Karpas-422 (cell line): ENCODE measurements at places on chromosomes 16 and 17. TPM values are rescaled to one million over a fixed set of nuclear protein-coding genes. Genes with fewer than 3 reads are reported as not detected.
A peak's percentile ranks its signal among the peaks of the same experiment; 100 is the strongest.

The GPRC5C gene
- total RNA-seq, result not detected in 2 replicates

The CHST6 gene
- total RNA-seq, result not detected in 2 replicates

The RAB11FIP4 gene
- 3.6 and 13.3 TPM in 2 replicates for total RNA-seq

The OR1G1 gene
- total RNA-seq, result not detected in 2 replicates

The PLA2G10 gene
- total RNA-seq, result not detected in 2 replicates

GRCh38 chr16:6642271-6642670, 690.4 kb upstream of the RBFOX1 start:
- DNase-seq, result no peak

DNA sequence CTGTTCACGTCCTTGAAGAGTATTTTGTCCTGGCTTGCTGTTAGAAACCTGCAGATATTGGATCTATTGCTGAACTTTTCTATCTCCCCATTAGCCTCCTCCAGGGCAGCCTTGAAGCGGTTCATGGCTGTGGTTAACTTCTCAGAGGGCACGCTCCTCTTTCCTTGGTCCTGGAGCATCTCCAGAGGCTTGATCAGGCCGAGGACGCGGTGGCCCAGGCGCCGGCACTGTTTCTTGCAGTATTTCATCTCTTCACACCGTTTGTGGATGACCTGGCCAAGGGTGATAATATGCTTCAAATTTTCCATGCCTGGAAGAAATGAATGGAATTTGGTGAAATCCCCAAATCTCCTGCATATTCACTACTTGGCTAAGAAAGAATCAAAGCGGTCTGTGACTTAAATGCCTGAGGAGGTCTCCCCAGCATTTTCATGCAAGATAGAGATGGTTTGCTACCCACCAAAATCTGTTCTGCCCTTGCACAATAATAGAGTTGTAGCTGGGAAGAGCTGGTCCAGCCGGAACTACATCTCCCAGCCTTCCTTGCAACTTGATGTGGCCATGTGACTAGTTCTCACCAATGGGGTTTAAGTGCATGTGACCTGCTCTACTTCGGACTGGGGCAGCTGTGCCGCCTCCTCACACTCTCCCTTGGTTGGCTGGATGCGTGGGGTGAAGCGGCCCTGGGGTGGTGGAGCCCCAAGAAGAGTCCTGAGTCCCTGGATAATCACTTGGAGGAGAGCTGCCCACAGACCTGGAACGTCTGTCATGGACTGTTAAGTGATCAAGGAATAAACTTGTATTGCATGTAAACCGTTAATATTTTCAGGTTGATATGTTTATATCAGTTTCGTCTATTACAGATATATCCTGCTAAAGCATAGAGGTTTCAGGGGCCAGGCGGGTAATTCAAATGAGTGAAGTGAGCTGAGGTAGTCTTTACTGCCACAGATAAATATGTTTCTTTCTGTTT, 4.9 kb downstream of the MLKL start:
- DNase-seq, result peak; percentile 92

- DNase-seq, result no peak
These were observed 53.0 kb downstream of the WNT3 start for GRCh38 chr17:46765453-46765852.

GRCh38 chr17:51120357-51120738, 320 bp downstream of the SPAG9 start:
- peak; percentile 73 for DNase-seq
